ENCODE measurements at places on chromosomes 12 and 14.

DNA sequence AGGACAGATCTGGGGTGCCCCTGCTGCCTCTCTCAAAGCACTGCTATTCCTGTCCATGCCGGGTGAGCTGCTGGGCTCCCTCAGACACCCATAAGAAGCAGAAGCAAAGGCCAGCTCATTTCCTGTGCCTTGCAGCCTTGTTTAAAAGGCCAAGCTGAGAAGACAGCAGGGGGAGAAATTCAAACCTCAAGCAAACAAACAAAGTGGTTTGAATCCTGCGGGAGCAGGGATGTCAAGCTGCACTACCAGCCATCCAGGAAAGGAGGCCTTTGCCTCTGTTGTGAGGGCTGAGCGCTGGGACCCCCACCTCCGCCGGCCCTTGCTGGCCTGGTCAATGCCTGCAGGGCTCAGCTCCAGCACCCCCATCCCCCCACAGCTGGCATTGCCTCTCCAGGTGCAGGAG lies 176.5 kb downstream of the PIWIL1 start:
- DNase-seq, result no peak

- no peak for DNase-seq
Measured at GRCh38 chr14:61482348-61483206, 161.2 kb downstream of the PRKCH start.

DNA sequence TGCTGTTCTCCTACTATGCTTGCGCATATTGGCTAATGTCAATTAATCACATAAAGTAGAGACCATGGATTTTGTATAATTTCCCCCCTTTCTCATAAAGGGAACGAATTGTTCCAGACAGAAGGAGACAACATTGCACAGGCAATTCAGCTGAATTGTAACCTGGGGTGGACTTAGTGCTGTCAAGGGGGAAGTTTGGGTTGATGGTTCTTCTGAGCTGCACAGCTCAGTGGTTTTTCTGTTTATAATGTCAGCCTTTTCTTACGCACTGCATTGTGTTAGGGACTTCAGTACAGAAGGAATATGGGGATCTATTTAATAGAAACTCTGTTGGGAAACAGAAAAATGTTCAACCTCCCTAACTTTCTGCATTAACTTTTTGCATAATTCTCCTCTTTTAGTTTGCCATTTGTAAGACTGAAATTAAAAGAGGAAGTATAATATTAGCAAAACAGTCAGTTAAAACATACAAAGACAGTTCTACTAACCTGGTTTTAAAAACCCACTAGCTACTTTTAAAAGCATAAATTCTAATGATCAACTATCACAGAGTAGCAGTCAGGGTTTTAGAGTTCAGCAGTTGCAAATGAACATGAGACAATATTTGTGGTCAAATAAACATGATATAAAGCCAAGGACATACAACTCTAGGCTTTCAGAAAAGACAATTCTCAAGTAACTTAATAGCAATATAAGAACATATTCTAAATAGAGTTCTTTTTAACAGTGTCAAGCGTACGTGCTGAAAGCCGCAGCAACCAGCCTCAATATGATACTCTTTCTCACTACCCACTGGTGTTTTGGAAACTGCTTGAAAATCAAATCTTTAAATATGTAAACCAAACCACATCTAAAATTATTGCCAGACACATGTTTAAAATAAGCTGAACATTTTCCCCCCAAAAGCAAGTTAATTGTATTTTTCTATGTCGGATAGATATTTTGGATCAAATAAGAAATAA lies 393.0 kb downstream of the FSCB start:
- no peak for DNase-seq

- DNase-seq, result no peak
Measured at GRCh38 chr12:126496201-126496600, 1431.0 kb downstream of the AACS start.

GRCh38 chr12:3744229-3744901 lies 8.5 kb downstream of the CRACR2A start:
- no peak for DNase-seq

- no peak for DNase-seq
Measured at GRCh38 chr14:90599748-90600507, 203.1 kb downstream of the CALM1 start.

DNA sequence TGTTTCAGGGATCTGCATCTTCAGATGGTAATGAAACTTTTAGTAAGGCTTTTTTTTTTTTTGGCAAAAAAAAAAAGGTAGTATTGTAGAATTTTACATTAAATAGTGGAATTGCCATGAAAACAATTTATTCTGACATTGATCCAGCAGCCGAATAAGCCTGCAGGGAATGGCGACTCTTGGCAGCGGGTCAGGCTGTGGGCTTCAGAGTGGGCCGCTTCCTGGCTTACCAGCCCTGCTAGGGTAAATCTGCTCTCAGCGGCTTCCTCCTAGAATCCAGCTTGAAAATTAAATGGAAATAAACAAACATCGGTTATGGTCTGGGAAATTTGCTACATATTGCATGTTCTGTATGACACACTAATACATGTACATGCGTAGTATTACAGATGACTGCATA lies 34.8 kb downstream of the SFSWAP start:
- no peak for DNase-seq

DNA sequence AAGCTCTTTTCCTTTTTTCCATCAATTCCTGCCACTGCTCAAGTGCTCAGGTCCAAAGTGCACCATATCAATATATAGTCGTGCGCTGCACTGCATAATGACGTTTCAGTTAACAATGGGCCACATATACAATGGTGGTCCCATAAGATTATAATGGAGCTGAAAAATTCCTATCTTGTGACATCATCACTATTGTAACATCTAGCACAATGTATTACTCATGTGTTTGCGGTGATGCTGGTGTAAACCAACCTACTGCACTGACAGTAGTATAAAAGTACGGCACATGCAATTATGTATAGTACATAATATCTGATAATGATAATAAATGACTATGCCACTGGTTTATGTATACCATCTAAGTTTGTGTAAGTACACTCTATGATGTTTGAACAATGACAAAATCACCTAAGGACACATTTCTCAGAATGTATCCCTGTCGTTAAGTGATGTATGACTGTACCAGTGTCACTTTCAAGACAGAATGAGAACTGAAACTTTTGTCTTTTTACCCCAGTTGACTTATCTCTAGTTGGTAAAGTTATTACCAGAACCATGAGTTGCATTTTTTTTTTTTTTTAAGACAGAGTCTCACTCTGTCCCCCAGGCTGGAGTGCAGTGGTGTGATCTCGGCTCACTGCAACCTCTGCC lies 53.7 kb upstream of the INSM2 start:
- DNase-seq, result no peak

DNA sequence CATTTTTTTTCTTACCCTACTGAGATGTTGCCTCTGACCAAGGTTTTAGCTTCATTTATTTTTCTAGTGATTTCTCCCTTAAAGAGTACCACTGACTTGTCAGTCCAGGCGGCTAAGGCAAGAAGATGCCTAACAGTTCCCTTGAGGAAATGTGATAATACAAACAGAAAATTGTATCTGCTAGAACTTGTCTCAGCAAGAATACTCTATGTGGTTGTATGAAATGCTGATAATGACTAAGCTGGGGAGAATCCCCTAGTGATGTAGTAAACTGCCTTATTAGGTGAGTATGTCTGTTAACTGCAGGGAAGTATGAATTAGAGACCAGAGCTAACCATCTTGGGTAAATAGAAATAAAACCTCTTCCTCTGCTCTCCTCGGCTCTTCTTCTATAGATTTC lies 6.7 kb downstream of the C12orf54 start:
- DNase-seq, result no peak

DNA sequence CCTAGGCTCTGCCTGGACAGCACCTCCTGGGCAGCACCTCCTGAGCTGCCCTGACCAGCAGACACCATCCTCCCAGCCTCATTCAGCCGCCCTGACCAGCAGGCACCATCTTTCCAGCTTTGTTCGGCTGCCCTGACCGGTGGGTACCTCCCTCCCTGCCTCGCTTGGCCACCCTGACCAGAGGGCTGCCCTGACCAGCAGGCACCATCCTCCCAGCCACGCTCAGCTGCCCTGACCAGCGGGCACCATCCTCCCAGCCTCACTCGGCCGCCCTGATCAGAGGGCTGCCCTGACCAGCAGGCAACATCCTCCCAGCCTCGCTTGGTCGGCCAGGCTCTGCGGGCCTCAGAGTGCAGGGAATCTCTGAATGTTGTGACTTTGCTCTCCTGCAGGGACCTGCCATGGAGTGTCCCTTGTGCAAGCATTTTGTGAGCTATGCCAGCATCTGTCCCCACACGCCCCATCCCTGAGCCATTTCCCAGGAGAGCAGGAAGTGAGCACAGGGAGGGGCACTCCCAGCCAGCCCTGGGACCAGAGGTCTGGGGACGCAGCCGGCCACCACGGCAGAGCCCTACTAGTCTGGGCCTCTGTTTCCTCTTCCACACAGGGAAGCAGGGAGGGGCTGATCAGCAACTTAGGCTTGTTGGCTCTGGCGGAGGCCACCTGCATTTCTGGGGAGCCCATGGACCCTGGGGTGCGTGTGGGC lies 265.5 kb downstream of the SEC23A start:
- DNase-seq, result no peak

DNA sequence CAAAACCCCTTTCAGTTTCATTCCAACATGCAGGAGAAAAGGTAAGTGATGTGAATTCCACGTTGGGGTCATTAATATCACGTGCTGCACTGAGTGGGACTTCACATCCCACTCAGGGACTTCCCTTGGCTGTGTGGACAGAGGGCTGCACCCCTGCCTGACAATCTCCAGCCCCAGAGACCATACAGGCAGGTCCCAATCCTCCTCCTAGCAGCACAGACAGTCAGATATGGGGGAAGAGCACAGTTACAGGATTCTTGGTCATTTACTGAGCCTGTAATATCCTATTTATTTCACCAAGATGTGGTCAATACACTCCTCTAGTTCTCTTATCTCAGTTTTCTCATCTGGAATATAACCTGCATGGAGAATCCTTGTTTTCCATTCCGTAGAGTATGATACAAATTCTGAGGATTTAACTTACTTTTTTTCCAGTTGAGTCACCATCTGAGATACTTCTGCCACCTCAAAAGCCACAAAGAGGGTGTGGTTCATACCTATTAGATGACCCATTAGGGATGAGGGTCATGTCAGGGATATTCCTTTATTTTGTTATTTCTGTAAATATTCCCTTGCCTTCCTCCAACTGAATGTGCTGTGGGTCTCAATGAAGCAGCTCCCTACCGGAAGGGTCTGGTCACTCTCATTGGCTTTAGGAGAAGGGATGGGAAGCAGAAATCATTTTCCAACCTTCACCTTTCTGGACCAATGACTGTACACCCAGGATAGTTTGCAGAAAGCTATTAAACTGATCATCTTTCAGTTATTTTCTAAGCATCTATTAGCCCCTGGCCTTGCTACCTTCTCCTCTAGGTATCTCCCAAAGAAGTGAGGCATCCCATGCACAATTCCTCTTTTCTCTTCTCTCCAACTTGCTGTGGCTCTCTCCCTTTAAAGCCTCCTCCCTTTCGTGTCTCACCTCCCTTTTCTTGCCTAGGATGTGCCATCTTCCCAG lies 43.0 kb upstream of the NTF3 start:
- DNase-seq, result no peak

DNA sequence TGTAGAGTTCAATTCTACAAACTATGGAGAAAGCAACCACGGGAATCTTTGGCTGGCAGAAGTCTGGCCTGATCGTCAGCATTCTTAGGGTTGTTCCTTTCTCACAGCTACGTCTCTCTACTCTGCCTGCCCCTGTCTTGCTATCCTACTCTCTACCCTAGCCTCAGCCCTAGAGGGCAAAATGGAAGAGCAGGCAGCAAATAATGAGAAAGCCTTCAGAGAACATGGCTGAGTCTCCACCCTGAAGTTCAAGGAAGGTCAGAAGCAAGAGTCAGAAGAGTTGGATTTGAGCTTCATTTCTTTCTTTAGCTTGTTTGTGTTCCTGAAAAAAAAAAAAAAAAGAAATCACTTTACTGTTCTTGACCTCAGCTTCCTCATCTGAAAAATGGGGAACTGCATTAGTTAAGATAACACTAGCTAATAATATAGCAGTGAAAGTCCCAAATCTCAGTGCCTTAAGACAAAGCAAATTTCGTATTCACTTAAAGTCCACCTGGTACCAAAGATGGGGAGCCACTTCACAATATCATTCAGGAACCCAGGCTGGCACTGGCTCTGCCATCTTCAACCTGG lies 50.2 kb upstream of the CCND2 start:
- no peak for DNase-seq

GRCh38 chr12:116332705-116333380 lies 55.4 kb upstream of the MED13L start:
- DNase-seq, result no peak

DNA sequence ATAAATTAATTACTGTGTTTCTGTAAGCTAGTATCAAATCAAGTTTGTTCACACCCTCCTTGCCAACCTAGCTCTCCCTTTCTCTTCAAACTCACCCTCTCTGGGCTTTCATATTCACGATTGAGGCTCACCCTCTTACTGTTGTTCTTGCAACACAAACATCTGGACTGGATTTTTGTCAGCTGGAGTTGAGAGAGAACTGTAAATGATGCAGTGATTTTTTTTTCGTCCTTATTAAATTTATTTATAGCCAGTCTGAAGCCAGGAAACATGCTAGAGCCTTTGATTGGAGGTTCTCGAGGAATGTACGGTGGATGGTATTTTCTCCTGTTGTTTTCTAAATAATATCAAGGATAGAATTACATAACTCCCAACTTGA lies 485.1 kb downstream of the ZFP36L1 start:
- no peak for DNase-seq

DNA sequence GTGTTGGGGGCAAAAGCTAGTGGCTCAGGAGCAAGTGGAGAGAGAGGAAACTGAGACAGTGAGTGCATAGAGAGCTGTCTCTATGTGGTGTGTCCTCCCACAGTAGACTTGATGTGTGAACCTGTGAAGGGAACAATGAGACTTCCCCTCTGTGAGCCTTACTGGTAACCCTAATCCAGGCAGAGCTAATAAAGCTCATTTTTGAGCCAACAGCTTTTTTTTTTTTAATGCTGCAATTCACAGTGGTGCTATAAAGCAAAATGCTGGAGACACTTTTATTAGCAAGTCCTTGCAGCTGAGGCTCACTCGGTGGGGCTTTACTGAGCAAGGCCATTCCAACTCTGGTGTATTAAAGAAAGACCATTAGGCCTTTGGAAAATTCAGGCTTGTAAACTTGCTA lies 26.9 kb downstream of the FBXW8 start:
- DNase-seq, result no peak

- no peak for DNase-seq
Measured at GRCh38 chr12:62724947-62725451, 210.0 kb downstream of the PPM1H start.

GRCh38 chr12:15334225-15334624 lies 11.9 kb downstream of the PTPRO start:
- no peak for DNase-seq

DNA sequence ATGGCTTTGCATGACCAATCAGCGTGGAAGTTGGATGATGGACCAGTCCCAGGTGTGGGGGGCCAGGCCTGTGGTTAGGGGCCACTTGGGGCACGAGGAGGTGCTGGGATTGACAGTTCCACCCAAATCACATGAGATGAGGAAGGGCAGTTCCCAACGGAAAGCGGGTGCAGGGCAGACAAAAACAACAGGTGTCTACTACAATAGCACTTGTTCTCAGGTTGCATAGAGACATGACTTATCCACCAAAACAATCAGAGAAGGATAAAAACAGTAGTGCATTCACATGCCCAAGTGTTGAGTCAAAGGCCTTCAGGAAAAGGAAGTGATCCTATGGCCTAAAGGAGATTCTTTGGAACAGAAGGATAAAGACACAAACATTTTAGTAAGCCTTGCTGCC lies 14.6 kb upstream of the EIF2B2 start:
- no peak for DNase-seq

Data from CMK (cell line).